ENCODE measurements at places on chromosomes 3 and 15.

- DNase-seq: no peak
These were observed 23.8 kb downstream of the LRRC2 start for GRCh38 chr3:46542344-46542743.

GRCh38 chr15:52680041-52680391 lies 828 bp upstream of the ATOSA start:
- DNase-seq: no peak

DNA sequence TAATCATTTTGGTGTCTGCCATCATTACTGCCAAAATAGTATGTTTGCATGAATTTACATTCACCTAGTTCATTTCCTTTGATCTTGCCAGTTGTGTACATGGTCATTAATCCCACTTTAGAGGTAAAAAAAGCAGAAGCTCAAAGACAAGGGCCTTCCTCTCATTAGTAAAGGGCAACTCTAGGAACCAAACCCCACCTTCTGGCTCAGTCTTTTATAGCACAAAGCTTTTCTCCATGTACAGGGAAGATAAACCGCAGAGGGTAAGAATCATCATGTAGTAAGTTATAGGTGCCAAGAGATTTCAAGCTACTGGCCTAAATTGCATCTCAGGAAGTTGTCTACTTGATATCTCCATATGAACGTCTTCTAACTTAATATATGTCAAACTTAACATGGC lies 19.3 kb upstream of the SPG21 start:
- no peak for DNase-seq

- peak; percentile 64 for DNase-seq
These were observed 28.3 kb downstream of the RUVBL1 start for GRCh38 chr3:128095222-128095703.

GRCh38 chr15:77497942-77498361 lies 77.3 kb downstream of the HMG20A start:
- DNase-seq: no peak

DNA sequence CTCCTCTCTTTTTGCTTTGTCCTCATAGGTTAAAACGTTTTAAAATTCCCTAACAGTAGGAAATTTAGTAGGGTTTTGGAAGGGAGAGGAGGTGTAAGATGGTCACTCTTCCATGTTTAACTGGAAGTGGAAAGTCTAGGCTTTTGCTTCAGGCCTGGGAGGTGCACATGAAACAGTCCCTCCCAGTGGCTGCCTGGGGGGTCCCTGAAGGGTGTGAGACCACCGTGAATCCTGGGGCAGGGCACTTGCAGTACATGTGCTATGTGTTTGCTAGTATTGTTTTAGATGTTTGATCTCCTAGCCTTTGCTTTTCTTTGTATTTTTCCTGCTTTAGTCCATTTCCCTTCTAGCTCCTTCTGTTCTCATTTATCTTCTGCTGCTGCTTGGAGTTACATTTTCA lies 178.5 kb downstream of the THSD4 start:
- no peak for DNase-seq

GRCh38 chr3:162353414-162353813 lies 856.8 kb downstream of the OTOL1 start:
- no peak for DNase-seq
